H7 (cell line): ENCODE measurements at places on chromosomes 4 and X. TPM values are rescaled to one million over a fixed set of nuclear protein-coding genes. Genes with fewer than 3 reads are reported as not detected.

- no peak for DNase-seq
These were observed 3.0 kb downstream of the SSR4 start for GRCh38 chrX:153797415-153798015.

DNA sequence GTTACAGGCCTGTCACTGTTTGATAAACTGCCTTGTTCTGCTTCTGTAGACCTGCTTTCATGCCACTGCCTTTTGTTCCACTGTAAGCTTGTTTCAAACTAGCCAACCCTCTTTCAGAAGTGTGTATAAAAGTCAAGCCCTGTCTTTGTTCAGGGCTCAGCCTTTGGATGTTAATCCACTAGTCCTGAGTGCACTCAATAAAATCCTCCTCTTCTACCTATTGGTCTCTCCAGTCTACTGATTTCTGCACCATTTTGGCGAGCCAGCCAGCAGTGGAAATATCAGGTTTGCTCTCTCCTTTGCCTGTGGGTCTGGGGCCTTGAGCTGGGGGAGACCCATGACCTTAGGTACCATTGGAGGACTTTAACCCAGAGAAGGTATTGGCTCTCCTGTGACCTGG is 901.6 kb upstream of the NDST4 start:
- no peak for DNase-seq

DNA sequence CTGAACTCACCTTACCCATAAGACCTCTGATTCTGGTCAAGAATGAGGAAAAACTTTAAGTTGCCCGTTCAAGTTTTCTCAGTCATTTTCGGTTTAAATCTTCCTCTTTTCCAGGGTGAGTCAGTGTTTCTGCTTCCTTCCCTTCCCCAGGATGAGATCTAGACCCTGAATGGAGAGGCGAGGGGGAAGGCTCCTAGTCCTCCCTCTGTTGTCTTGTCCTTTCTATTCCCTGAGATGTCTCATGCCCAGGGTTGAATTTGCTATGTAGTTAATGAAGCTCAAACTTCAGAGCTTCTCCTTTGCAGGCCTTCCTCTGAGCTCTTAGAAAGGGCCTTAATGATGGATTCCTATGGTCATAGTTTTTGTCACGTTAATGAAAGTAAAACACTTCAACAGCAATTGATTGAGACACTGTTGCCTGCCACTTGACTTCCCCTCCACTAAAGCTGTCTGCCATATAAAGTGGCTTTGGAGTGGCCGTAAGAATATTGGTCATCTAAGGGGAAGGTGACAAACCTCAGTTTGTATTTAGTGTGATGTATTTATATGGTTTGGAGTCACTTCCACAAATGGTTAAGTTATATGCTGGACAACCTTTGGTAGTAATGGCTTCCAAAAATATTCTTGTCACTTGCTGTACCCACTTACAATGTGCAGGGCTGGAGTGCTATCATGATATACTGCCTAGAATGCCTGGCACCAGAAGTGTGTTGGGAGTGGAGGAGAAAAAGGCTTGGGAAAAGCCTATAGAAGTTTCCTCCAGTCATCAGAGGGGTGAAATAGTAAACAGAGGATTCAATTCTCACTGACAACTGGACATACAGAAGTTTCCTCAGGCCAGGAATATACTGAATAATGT is 24.3 kb upstream of the GPRIN3 start:
- DNase-seq: no peak

The PPA2 gene
- 70.3 and 82.4 TPM in 2 replicates for total RNA-seq

The SLC10A6 gene
- total RNA-seq: not detected in 2 replicates

DNA sequence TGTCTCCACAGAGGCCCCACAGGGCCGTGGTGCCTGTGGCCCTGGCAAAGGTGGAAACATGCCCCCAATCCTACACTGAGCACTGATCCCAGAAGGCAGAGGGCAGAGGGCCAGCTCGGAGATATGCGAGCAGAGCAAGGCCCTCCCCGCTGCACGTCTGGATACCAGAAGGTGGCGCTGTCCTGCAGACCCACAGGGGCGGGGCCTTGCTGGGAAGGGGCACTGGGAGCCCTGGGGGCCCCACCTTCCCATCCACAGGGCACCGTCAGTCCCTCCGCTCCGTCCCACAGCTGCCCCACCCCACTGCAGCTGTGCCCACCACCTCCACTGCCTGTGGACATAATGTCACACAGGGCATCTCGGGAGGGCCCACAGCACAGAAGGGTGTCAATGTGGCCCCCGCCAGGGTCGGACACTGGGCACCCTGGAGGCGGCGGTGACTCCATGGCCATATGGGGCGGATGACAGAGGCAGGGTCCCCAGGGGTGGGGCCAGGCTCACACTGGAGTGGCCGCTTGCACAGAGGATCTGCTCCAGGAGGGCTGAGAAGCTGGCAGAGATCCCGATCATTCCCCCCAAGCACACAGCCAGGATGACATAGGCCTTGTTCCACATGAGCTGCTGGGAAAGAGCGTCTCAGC is 4.8 kb downstream of the SLC49A3 start:
- peak; percentile 97 for DNase-seq

- no peak for DNase-seq
These were observed 55.7 kb downstream of the SPANXN3 start for GRCh38 chrX:143461606-143462005.

DNA sequence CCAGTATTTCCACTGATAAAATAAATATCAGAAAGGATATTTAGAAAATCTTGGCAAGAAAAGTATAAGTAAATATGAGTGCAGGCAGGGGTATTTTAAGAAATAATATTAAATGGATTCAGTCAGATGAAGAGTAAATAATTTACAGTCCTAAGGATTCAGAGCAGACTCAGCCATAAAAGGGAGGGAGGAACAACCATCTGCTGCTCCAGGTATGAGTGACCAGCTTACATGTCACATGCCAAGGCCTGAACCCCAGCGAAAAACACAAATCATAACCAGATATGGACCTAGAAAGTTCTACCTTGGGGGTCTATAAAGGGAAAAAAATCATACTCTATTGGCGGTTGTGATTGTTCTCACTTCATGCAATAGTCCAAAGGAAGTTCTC is 166.8 kb downstream of the COL4A6 start:
- no peak for DNase-seq

- no peak for DNase-seq
These were observed 158.8 kb downstream of the ADGRA3 start for GRCh38 chr4:22356987-22357596.

DNA sequence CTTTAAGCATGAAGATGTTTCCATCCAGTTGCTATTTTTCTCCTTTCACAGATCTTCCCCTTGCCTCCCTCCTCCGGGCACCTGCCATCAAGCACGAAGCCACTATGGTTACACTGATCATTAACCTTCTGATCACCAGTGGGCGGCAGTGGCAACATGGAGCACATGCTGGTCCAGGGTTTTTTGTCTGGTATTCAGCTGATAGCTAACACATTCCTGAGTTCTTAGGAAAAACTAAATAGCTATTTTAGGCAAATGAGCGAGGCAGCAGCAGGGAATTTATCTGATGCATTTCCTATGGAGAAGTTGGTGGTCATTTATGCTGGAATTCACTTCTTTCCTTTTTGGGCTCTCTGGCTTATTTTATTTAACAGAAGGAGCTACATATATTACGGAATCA is 22.9 kb downstream of the SHISA3 start:
- DNase-seq: no peak

- no peak for DNase-seq
These were observed 53.6 kb downstream of the KLF3 start for GRCh38 chr4:38717604-38718003.

The TCEAL4 gene
- 15.5 and 23.8 TPM in 2 replicates for total RNA-seq

The CCDC158 gene
- not detected in 2 replicates for total RNA-seq

- DNase-seq: no peak
These were observed 151.8 kb downstream of the SMIM20 start for GRCh38 chr4:26065833-26066232.

- no peak for DNase-seq
These were observed 959.1 kb upstream of the LCORL start for GRCh38 chr4:18980516-18981233.

The SMR3B gene
- not detected in 2 replicates for total RNA-seq

- DNase-seq: no peak
These were observed 217.4 kb upstream of the GIMD1 start for GRCh38 chr4:106585915-106586349.

The WDR45 gene
- total RNA-seq: 28.5 and 33.6 TPM in 2 replicates

The AKAP4 gene
- total RNA-seq: not detected in 2 replicates

- no peak for DNase-seq
These were observed 92.3 kb downstream of the PSAPL1 start for GRCh38 chr4:7342223-7343080.

DNA sequence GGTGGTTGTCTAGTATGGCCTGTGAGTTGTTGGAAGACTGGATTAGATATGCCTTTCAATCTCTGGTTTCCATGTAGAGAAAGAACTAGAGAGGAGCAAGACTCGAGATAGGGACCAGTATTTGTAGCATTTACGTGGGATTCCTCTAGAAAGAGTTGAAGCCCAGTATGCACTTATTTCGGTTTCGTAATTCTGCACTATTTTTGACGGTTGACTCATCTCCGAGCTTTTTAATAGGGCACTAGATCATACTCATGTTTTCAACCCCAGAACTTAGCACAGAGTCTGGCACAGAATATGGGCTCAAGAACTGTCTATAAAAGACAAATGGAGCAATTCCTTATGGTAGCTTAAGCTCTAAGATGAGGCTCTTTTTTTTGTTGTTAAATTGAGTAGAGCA is 15.7 kb downstream of the HELT start:
- no peak for DNase-seq

The BMPR1B gene
- 0.33 and 0.42 TPM in 2 replicates for total RNA-seq

The TAF7L gene
- total RNA-seq: 0.11 TPM in 1 of 2 replicates, not detected in the other

The PABPC5 gene
- 4.3 and 6.2 TPM in 2 replicates for total RNA-seq

DNA sequence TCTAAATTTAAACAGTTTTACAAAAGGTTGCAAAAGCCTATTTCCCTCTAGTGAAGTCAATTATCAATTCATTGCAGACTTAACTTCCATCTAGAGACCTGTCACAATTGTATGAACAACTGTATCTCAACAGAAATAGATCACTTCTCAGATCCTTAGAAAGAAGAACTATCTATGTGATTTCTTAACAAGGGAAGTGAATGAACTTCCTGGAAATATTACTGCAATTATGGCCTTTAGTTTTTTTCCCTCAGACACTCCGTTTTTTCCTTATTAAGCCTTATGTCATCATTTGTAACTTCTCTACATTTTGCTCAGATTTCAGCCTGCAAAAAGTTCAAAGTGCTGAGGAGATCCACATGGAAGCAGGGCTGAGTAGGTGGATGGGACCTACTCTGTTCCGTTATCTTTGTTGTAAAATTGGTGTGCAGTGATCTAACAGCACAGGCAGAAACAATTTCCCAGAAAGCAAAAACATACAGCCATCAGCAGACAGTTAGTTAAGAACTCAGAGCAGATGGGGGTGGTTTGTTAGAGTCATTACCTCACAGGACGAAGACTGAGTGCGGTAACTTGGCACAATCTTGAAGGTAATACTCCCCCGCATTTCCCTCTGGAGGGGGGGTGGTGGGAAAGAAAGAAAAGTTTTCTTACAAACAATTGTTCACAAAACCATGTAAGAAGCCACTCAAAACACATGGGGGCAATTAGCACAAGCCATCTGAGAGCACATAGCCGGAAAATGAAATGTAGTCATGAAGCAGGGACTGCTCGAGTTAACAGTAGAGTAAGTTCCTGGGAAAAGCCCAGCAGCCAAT is 112.3 kb downstream of the NYX start:
- no peak for DNase-seq

GRCh38 chrX:37802028-37802427 is 22.2 kb downstream of the CYBB start:
- no peak for DNase-seq

DNA sequence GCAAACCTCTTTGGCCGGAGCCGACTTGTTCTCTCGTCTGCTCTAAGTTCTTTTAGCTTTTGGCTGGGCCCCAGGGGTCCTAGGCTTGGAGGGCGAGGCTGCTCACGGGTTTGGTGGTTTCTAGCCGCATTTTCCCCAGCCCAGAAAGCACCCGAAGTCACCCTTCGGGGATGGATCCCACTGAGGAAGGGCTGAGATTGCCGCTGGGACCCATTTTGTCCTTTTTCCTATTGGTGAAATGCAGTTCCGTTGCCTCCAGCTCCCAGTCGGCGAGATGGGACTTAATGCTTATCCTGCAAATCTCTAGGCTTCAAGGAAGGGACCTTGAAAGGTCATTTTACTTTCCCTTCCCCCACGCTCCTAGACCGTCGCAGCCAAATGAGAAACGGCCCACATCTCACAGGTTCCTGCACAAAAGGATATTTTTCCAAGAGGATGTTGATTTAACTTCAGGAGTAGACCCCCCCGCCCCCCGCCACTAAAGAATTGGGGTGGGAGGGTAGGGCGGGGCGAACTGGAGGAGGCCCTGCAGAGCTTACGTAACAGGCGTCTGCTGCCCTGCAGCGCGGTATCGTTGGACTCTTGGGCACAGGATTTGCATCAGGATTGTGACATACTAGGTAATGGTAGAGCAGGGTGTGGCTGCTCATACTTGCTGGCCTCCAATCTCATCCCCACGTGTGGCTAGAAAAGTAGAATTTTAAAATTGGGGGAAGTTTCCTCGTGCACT is 564 bp downstream of the PGK1 start:
- peak; percentile 30 for DNase-seq

The HSFX1 gene
- 0.11 and 0.76 TPM in 2 replicates for total RNA-seq

DNA sequence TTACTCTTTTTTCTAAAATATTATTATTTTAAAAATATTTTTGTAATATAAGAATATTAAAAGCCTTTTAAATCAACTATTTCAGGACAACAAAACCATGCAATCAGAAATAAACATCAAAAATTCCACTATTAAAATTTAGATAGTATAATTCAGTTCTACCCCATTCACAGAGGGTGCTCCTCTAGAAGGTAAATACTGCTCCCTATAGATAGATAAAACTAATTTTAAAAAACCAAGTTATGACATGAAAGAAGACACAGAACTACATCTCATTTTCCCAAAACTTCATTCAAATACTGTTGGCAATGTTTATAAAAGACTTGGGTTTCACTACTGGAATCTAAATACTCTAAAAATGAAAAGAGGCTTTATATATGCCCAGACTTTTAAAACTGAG is 219.3 kb downstream of the SPOCK3 start:
- DNase-seq: no peak

- DNase-seq: peak; percentile 62
These were observed 94.9 kb upstream of the SHISA3 start for GRCh38 chr4:42302348-42302747.

- no peak for DNase-seq
These were observed 33.6 kb upstream of the ENPEP start for GRCh38 chr4:110442309-110442708.

GRCh38 chrX:119208401-119209057 is 27.6 kb upstream of the PGRMC1 start:
- DNase-seq: no peak

DNA sequence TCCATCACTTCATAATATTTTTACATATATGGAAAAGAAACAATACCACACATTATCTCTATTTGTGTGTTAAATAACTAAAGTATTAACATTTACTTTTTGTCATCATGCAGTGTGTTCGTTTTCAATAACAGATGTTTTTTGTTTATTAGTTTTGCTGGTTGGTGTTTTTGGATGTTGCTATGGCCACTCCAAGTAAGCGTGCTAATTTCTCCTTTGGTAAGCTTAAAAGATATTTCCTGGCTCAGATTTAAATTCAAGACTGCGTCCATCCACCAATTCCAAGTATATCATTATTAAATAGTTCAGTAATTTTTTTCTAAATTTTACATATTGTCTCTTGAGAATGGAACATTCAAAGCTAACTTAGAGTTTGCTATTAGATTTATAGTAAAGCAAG is 235.4 kb upstream of the IL1RAPL1 start:
- DNase-seq: no peak

GRCh38 chrX:16155581-16156096 is 11.6 kb upstream of the MAGEB17 start:
- DNase-seq: no peak

- no peak for DNase-seq
These were observed 17.7 kb upstream of the STX18 start for GRCh38 chr4:4559596-4559995.
